ENCODE measurements at places on chromosomes 7 and 10.

GRCh38 chr10:23362069-23362830 lies 17.7 kb upstream of the C10orf67 start:
- H3K4me3 ChIP-seq: peak overlapping the region; percentile 39
- H3K4me1 ChIP-seq: peaks cover 45% of the 10 kb centered on the region
- no peak for DNase-seq
- H3K36me3 ChIP-seq: no peaks in the 10 kb centered on the region

DNA sequence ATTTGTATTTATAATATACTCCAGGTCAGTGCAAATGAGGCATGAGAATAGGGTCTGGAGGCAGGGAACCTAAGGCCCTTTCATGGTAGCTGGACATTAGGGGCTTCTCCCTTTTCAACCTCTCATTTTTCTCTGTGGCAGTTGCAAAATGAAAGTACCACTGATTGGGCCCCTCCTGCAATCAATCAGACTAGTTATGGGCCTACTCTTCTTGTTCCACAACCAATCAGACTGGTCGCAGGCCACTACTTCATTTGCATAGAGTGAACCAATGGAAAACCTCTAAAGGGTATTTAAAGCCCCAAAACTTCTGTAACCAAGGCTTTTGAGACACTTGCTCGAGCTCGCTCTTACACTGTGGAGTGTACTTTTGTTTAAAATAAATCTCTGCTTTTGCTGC lies 10.0 kb upstream of the PRPS1L1 start:
- H3K36me3 ChIP-seq: no peaks in the 10 kb centered on the region
- H3K4me3 ChIP-seq: no peak overlapping the region
- no peaks in the 10 kb centered on the region for H3K4me1 ChIP-seq
- H3K27me3 ChIP-seq: no peaks in the 10 kb centered on the region

- peaks cover 9% of the 10 kb centered on the region for H3K4me1 ChIP-seq
- no peak overlapping the region for H3K4me3 ChIP-seq
- H3K36me3 ChIP-seq: peaks cover under 1% of the 10 kb centered on the region
Measured at GRCh38 chr7:129851174-129851573, 101.6 kb downstream of the UBE2H start.

- H3K4me1 ChIP-seq: no peaks in the 10 kb centered on the region
- H3K4me3 ChIP-seq: no peak overlapping the region
- H3K27me3 ChIP-seq: peaks cover 60% of the 10 kb centered on the region
- DNase-seq: no peak
- H3K36me3 ChIP-seq: no peaks in the 10 kb centered on the region
Measured at GRCh38 chr10:118551535-118552100, 43.8 kb downstream of the PRLHR start.

GRCh38 chr7:28389504-28390395 lies 22.6 kb upstream of the CREB5 start:
- no peaks in the 10 kb centered on the region for H3K4me1 ChIP-seq
- no peak for DNase-seq
- no peak overlapping the region for H3K27ac ChIP-seq

- DNase-seq: no peak
- H3K27me3 ChIP-seq: no peaks in the 10 kb centered on the region
- peaks cover 13% of the 10 kb centered on the region for H3K4me1 ChIP-seq
- peak overlapping the region; percentile 25 for H3K27ac ChIP-seq
- H3K4me3 ChIP-seq: no peak overlapping the region
Measured at GRCh38 chr10:101558671-101559595, 29.1 kb downstream of the POLL start.

- DNase-seq: peak; percentile 64
- peak overlapping the region; percentile 51 for H3K4me3 ChIP-seq
- H3K36me3 ChIP-seq: no peaks in the 10 kb centered on the region
- H3K27ac ChIP-seq: no peak overlapping the region
Measured at GRCh38 chr10:92691591-92692079, 1.9 kb downstream of the HHEX start.

DNA sequence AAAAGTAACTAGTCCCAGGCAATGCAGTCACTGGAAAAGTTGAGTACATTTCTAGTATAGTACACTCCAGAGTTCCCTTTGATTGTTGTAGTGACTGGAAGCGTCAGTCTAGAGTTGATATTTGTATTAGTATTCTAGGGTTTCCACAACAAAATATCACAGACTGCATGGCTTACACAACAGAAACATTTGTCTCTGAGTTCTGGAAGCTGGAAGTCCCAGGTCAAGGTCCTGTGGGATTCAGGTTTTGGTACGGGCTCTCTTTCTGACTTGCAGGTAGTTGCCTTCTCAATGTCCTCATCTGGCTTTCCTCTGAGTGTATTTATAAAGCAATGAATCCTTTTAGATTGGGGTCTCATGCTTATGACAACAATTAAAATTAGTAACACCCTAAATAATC lies 1119.1 kb upstream of the PHF14 start:
- H3K27me3 ChIP-seq: no peaks in the 10 kb centered on the region
- no peaks in the 10 kb centered on the region for H3K36me3 ChIP-seq
- DNase-seq: no peak
- H3K4me3 ChIP-seq: no peak overlapping the region
- no peak overlapping the region for H3K27ac ChIP-seq

DNA sequence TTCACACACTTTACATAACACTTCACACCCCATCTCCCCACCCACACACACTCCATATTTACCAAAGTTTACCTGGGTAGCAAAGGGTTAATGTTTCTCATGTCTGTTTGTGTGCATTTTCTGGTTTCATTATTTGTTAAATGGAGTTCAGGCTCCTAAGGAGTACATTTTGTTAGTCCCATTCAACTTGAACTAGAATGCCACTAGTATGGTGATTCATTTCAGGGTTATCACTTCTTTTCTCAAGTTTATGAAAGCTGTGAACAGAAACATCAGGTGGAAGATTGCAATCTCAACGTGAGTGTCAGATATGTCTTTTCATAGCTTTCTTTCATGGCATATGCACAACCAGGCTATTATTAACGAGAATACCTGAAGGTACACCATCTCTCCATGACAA lies 1027.5 kb downstream of the GATA3 start:
- H3K27me3 ChIP-seq: peaks cover 7% of the 10 kb centered on the region
- no peak for DNase-seq
- H3K4me1 ChIP-seq: peaks cover 4% of the 10 kb centered on the region
- H3K27ac ChIP-seq: peak overlapping the region; percentile 14
- H3K36me3 ChIP-seq: no peaks in the 10 kb centered on the region

DNA sequence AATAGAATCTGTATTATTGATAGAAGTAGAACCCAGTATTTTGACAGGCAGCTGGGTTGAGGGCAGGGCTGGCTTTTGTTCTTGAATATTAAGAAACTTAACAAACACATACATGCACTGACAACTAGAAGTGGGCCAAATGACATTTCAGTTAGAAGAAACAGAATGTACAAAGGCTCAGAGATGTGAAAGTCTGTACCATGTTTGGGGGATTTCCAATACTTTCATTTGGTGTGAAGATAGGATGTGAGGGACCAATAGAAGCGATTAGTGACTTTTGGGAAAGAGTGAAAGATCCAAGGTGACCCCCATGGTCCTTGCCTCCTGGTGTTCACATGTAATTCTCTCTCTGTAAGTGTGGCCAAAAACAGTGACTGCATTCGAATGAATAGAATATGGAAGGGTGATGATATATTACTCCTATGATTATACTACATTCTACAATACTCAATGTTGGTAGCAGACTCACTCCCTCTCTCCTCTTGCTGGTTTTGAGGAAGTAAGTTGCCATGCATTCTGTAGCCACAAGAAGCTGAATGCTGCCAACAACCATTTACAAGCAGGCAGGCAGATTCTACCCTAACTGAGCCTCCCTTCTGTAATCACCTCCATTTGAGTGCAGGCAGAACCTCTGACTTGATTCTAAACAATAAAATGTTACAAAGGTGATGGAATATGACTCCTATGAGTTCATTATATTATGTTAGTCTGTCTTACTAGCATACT lies 151.4 kb downstream of the TMEM168 start:
- DNase-seq: no peak
- no peaks in the 10 kb centered on the region for H3K4me1 ChIP-seq
- no peak overlapping the region for H3K4me3 ChIP-seq
- H3K36me3 ChIP-seq: no peaks in the 10 kb centered on the region

GRCh38 chr7:81790686-81791085 lies 20.8 kb upstream of the HGF start:
- H3K4me1 ChIP-seq: no peaks in the 10 kb centered on the region
- H3K27ac ChIP-seq: no peak overlapping the region
- no peak overlapping the region for H3K4me3 ChIP-seq

DNA sequence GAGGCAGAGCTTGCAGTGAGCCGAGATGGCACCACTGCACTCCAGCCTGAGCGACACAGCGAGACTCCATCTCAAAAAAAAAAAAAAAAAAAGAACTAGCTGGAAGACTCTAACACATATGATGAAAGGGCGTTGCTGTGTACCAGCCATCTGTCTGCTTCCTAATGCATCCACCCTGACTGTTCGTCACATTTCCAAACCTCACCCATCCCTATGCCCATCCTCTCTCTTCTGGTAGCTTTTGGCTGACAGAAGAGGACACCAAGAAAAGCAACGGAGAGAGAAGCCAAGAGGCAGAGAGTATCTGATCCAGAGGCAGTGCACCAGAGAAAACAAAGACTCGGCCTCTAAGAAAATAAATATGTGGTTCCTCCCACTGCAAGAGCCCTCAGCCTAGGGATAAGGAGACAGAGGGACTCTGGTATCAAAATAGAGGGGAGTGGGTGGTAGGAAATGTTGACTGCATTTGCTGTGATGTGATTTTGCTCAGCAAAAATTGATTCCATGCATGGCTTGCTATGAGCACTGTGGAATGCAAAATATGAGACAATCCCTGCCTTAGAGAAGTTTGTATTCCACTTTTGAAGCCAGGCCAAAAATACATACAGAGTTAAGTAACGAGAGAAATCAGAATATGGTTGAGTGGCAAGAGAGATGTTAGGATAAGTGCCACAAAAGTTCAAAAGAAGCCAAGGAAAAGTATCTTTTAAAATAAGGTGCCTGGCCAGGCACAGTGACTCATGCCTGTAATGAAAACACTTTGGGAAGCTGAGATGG lies 100.8 kb upstream of the STK17A start:
- H3K36me3 ChIP-seq: no peaks in the 10 kb centered on the region
- DNase-seq: no peak
- H3K27ac ChIP-seq: no peak overlapping the region
- H3K4me1 ChIP-seq: no peaks in the 10 kb centered on the region

GRCh38 chr7:151251689-151252560 lies 3.4 kb upstream of the SMARCD3 start:
- no peak overlapping the region for H3K4me3 ChIP-seq
- peaks cover 73% of the 10 kb centered on the region for H3K27me3 ChIP-seq
- H3K4me1 ChIP-seq: peaks cover 12% of the 10 kb centered on the region
- H3K36me3 ChIP-seq: no peaks in the 10 kb centered on the region
- no peak overlapping the region for H3K27ac ChIP-seq

DNA sequence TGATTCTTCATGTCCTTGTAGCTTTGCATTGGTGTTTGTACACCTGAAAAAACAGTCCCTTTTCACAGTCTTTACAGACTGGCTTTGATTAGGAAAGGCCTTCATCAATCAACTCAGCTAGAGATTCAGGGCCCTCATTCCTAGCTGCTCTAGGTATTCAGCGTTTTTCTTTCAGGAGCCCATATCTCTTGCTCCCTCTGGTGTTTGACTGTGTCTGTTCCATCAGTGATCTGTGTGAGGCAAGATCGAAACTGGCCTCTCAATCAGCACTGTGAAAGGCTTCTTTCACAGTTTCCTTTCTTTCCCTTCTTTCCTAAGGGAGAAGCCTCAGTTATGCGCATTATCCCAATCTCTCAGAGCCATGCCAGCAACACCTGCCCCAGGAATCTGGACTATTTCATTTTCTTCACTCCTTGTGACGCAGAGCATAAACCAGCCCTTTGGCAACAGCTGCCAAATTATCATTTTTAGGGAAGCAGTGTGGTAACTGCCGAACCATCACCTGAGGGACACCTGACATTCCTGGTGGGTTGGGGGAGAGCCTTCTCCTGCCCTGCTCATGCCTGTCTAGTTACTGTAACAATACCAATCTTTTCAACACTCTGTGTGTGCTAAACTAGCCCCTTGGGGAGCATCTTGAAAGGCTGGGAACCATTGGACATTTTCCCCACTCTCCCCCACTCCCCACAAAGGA lies 75.7 kb upstream of the CCDC71L start:
- peak overlapping the region; percentile 8 for H3K4me3 ChIP-seq
- no peaks in the 10 kb centered on the region for H3K36me3 ChIP-seq
- no peaks in the 10 kb centered on the region for H3K27me3 ChIP-seq
- peaks cover 32% of the 10 kb centered on the region for H3K4me1 ChIP-seq
- H3K27ac ChIP-seq: peak overlapping the region; percentile 12

- H3K36me3 ChIP-seq: no peaks in the 10 kb centered on the region
- no peaks in the 10 kb centered on the region for H3K27me3 ChIP-seq
- no peak overlapping the region for H3K27ac ChIP-seq
- H3K4me1 ChIP-seq: peaks cover 34% of the 10 kb centered on the region
Measured at GRCh38 chr10:110312206-110312605, 7.5 kb upstream of the SMNDC1 start.

GRCh38 chr7:29076631-29077030 lies 69.7 kb downstream of the CPVL start:
- no peaks in the 10 kb centered on the region for H3K4me1 ChIP-seq
- peaks cover 10% of the 10 kb centered on the region for H3K27me3 ChIP-seq
- no peak overlapping the region for H3K4me3 ChIP-seq
- no peaks in the 10 kb centered on the region for H3K36me3 ChIP-seq
- DNase-seq: no peak

DNA sequence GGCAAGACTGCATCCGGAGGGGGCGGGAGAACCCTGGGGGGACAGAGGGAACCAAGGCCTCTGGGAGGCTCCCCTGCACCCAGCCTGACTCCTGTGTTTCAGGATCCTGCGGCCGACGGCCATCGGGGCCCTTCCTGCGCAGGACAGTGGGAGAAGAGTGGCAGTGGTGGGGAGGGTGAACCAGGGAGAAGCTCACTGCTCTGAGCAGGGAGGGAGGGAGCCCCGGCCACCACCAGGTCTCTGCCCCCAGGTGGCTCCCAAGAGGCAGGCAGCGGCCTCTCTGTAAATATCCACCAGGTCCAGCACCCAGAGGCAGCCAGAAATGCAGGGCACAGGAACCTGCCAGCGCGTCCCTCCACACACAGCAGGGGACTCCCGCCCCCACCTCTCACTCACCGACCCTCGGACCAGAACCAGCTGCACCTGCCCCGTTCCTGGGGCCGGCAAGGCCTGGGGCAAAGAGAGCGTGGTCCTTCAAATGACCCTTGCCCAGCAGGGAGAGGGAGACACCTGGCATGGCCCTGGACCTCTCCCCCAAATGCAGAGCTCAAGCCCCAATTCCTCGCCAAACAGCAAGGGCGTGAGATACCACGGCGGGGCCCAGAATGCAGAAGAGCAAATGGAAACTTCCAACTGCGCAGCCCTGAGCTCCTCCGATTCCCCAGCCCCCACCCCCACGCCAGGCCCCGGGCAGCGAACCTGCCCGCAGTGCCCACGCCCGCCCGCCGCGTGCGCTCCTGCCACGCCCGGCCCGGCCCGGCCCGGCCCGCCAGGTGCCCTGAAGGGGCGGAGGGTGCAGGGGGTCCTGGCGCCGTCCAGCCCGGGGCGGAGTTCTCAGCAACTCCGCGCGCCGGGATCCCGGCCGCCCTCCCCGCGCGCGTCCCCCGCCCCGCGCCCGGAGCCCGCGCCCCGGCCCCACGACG lies 805 bp downstream of the RASGEF1A start:
- H3K36me3 ChIP-seq: no peaks in the 10 kb centered on the region
- H3K27ac ChIP-seq: no peak overlapping the region
- peaks cover 54% of the 10 kb centered on the region for H3K27me3 ChIP-seq
- peaks cover 7% of the 10 kb centered on the region for H3K4me1 ChIP-seq
